ENCODE measurements at places on chromosomes 2 and 18.

DNA sequence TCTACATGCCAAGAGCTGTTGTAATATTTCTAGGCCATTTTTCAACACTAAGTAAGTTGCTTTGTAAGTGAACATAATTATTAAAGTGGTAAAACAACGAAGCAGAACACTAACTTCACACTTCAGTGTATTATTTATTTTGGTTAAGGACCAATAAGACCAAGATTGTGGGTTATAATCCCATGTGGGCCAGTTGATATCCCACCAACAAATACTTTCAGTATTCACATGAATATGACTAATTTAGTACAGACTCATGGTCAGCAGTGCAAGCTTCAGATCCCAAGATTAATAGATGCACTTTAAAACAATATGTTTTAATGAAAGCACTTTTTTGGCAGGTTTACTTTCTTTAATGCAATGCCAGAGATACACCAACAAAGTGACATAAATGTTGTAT is 154.3 kb downstream of the LCLAT1 start:
- no peak for DNase-seq

- DNase-seq = no peak
These were observed 102.9 kb upstream of the TGFA start for GRCh38 chr2:70656421-70657010.

DNA sequence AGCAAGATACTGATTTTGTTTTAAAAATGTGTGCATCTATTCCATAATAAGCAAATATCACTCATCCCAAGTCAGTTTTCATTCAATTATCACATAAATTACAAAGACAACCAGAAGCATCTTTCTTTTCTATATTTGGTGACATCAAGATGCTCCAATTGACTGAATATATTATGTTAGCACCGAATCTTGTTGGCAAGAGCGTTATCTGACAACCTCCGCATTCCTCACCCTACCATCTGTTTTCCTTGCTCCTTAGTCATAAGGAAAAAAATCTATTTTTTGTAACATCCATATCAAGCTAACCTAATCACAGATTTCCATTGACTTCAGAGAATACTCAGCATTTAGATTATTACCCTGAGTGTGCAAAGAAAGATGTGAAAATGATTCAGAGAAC is 212.2 kb upstream of the KYNU start:
- DNase-seq = no peak

DNA sequence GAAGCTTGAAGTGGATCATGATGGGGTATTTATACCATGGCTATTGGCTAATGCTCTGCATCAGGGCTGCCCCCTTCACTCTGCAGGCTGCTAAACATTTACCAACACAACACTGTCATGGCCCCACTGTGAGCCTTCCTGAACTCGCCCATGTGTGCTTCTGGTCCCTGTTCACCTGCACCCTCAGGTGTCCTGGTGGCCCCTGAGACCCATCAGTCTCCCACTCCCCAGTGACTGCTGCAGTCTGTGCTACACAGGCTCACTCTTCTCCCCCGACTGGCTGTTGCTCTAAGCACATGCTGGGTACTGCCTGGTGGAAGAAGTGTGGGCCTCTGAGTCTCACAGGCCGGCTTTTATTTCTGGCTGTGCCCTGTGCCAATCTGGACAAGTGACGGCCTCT is 183.0 kb upstream of the HS6ST1 start:
- DNase-seq = no peak

DNA sequence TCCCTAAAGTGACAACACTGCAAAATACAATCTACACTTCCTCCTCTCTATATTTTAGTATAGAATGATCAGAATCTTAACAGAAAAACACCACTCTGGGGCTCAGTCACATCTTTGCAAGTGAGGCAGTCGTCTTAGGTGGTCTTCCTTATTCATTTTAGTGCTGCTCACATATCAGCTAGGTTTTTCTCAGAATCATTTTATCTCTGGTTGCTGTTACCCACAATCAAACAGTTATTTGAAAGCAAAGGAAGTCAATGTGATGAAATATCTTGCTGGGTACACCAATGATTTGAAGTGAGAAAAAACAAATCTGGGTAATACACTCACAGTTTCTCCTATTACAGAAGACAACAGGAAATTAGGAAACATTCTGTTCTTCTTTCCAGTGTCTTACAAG is 275.2 kb downstream of the DSEL start:
- DNase-seq = no peak

DNA sequence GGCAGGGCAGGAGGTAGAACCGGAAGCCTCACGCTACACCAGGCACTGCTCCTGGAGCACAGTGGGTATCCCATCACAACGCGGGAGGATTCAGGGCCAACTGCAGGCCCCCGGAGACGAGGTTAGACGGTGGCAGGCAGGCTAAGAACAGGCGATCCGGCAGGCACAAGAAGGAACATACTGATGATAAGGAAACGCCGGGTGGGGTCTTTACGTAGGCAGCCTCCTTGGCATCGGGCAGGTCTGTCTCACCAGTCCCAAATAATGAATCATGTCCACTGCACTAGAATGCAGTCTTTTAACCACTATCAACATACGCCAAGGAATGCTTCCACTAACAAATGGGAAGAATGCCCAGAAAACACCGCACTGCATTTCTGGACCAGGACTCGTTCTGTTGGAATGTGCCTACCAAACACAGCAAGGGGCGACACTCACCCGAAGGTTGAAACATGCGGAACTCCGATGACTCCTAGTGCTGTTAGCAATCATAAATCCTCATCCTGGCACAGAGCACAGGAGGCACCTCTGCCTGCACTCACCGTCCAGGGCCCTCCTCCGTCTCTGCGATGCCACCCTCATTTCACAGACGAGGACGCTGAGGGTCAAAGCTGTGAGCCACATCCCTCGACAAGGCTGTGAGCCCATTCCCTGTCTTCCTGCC is 35.2 kb downstream of the ZNF516 start:
- DNase-seq = peak; percentile 98

GRCh38 chr2:169366066-169366465 is 3.7 kb upstream of the LRP2 start:
- no peak for DNase-seq

DNA sequence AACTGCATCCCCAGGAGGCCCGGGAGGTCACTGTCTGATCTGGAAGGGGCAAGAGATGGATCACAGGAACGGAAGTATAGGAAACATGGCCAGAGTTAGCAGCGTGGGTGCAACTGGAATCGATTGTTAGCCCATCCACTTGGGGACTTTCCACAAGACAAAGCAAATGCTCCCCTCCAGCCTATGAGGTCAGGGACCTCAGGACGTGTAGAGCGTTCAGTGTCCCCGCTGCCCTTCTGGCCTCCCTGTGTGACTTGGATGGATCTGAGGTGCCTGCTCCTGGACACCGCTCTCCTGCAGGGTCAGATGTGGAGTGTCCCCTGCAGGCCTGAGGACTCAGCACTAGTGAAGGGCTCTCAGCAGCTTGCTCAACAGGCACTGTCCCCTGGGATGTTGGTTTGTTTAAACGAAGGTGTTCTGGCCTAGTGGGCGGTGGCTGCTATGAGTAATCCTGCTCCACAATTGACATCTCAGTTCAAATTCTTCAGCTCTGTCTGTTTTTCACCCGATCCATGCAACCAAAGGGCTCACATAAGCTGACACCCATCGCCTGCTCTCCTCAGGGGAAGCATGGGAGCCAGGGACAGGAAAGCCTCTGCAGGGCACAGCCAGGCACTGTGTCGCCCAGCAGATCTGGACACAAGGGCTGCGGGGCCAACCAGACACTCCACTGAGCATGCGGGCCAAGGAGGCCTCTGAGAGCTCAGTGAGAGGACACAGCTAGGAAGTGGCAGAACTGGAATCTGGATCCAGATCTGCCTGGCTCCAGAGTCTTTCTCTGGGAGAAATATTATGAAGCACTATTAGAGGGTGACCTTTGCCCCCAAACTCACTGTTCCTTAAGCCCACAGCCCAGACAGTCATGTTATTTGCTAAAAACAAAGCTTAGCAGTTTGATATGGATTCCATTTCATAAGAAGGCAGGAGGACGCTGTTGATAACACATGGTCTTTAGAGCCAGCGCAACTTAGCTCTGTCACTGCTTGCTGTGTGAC is 78.5 kb downstream of the RHOB start:
- peak; percentile 22 for DNase-seq

GRCh38 chr2:41241325-41242000 is 789.6 kb upstream of the SLC8A1 start:
- DNase-seq = no peak

GRCh38 chr2:15747603-15748471 is 156.2 kb downstream of the DDX1 start:
- DNase-seq = no peak

DNA sequence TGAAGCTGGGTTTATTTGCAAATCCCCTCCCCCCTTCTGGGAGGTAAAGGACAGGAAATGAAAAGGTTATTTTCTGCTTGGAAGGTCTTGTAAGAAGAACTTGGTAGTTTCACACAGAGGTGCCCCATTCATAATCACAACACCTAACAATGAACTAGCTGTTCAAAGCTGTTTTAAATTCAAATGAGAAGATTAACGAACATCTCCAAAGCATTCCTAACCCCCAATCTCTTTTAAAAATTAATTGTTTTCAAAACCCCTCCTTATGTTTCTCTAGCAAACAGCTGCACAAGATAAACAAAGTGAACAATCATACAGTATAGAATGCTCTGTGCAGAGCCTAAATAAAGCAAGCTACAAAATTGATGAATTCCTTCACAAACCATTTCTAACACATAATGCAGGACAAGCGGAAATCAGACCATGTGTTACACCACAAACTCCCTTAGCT is 271.4 kb downstream of the SATB2 start:
- DNase-seq = no peak

- no peak for DNase-seq
These were observed 51.0 kb upstream of the BOD1L2 start for GRCh38 chr18:57095884-57096283.

DNA sequence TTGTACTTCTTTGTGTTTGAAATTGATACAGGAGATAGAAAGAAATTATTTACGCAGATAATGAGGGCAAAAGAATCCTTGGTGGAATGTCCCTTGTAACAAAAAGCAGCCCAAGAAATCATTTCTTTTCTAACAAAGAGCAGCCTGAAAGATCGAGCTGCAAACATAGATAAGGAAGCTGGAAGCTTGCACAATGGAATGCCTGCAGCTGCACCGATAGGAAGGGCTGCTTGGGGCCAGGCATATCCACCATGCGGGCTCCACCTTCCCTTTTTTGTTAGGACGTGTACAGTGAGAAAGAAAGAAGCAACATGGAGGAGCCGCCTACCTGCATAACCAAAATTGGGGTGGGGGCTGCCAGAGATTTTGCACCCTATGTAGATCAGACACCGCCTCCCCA is 568.7 kb downstream of the METTL4 start:
- DNase-seq = no peak

GRCh38 chr2:37271376-37272067 is 40.1 kb downstream of the NDUFAF7 start:
- DNase-seq = no peak

GRCh38 chr2:235766278-235766677 is 272.4 kb downstream of the AGAP1 start:
- peak; percentile 68 for DNase-seq

DNA sequence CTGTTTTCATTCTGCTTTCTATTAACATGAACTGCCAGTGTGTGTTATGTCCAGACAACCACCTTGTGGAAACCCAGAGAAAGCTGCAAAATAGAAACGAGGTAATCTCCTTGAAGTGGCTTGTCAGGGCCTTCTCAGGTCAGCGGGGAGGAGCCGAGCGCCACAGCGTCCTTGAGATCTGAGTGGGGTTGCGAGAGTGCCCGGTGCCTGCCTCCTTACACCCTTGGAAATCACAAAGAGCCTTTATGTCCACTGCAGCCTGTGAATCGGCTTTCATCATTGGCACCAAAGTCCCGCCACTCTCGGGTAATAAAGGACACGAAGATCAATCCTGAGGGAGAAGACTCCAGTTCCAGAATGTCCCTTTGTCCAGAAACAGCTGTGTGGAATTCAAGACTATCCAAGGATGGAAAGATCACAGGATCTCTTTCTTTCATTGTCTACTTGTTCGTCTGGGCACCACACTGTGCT is 135.2 kb downstream of the HRH4 start:
- DNase-seq = no peak

DNA sequence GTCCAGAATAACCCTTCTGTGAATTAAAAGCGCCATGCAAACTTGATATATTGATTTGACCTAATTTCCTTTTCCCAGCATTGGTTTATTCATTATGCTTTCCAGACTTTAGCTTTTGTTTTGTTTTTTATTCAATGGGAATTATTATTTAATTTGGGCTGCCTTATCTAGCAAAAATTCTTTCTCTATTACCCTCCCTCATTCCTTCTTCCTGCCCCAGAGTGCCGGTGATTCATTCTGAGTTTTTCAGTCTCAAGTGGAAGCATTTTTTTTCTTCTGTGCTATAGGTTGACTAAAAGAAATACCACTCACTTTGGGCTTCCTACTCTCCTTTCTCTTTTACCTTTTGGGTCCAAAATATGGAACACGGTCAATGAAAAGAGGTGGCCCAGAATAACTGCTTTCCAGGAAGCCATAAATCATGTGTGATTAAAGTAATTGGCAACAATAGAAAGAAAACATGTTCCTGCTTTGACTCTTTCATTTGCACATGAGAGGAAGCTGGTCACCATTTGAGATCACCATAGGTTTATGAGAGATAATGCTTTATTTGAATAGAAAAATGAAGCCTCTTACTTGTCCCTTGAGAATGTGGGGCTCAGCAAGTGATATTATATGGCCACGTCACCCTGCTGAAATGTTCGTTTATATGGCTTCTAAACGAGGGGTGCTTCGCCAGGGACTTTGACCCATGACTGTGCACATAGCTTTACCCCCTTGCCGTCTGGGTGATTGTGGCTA is 422.8 kb upstream of the ZEB2 start:
- DNase-seq = peak; percentile 53

- no peak for DNase-seq
These were observed 170.5 kb downstream of the SH3RF3 start for GRCh38 chr2:109299536-109299935.

GRCh38 chr2:184945824-184946223 is 347.5 kb downstream of the ZNF804A start:
- DNase-seq = no peak

- no peak for DNase-seq
These were observed 136.2 kb upstream of the MAPRE2 start for GRCh38 chr18:34904994-34905393.

GRCh38 chr2:217899231-217900009 is 103.4 kb downstream of the TNS1 start:
- peak; percentile 38 for DNase-seq

DNA sequence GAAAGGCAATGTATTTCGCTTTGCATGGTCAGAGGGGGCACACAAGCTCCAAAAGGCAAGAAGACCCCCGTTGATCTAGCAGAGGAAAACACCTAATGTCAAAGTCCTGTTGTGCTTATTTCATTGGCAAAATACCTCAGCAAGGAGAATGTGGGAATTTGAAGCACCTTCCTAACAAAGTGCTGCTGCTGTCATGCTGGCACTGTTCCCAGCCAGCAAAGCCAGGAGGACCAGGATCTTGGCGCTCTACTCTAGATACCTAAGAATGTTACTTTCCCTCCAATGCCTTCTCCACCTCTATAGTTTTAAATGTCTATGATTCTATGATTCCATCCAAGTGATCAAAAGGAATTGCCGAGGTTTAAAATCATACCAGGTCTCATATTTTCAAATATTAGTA is 867.9 kb upstream of the POU3F3 start:
- DNase-seq = no peak

Data from HS-5 (cell line).